ENCODE measurements at places on chromosomes 16 and 17.

- no peak for DNase-seq
Measured at GRCh38 chr17:27975146-27976011, 67.1 kb upstream of the NLK start.

DNA sequence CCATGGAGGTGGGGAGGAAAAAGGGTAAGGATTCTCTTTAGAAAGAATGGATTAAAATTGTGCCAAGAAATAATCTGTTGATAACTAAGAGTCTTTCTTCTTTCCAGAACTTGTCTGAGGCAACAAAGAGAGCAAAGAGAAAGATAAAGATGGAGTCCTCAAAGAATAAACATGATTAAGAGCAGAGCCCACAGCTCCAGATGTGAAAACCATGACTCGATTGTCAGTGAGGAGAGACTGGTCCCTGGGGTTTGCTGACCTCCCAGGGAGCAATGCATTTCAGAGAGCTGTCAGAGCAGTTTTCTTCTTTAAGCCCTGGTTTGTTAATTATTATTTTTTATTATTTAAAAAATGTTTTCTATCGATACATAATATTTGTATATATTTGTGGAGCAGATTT, 74.6 kb downstream of the TMEM100 start:
- DNase-seq: no peak

DNA sequence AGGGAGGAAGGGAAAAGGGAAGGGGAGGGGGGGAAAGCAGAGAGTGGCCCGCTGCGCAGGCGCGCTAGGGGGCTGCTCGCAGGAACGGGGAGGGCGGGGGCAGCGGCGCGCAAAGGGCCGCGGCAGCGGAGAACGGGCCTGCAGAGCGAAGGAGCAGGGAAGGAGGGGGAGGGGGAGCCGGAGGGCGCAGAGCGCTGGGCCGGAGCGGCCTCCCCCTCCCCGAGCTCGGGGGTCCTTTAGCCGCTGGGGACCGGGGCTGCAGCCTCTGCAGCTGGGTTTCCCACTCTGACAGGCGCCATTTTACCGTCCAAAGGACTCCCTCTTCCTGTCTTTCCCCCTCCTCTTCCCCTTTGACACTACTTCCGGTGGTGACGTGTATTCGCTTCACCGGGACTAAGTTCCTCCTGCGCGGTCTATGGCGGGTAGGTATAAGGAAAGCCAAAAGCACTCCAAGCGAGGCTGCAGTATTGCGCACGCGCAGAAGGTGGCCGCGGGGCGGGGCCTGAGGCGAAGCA, at the start of gene CTDNEP1:
TSS of gene CTDNEP1 (minus strand) at position 74 of the 515 bp plus-strand sequence. CDS start 438 bp downstream, outside the sequence.
- DNase-seq: peak; percentile 98

DNA sequence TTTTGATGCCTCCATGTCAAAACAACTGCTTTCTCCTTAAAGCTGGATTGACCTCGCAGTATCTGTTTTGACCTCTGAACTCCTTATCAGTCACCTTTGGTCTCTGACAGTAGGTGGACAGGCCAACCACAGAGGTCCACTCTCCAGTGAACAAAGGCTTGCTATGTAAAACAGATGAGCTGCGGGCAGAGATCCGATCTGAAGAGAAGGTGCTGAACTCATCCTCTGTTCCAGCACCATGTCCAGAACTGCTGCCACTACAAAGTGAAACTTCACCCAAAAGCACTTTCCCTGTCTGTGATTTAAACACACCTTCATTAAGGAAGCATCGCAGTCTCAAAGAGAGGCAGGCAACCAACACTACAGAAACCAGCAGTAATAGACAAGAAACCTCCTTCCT, 117.3 kb upstream of the CORO6 start:
- DNase-seq: no peak

- no peak for DNase-seq
Measured at GRCh38 chr17:72745241-72745640, 347.2 kb downstream of the SLC39A11 start.

- no peak for DNase-seq
Measured at GRCh38 chr16:48999508-48999907, 282.1 kb downstream of the CBLN1 start.

DNA sequence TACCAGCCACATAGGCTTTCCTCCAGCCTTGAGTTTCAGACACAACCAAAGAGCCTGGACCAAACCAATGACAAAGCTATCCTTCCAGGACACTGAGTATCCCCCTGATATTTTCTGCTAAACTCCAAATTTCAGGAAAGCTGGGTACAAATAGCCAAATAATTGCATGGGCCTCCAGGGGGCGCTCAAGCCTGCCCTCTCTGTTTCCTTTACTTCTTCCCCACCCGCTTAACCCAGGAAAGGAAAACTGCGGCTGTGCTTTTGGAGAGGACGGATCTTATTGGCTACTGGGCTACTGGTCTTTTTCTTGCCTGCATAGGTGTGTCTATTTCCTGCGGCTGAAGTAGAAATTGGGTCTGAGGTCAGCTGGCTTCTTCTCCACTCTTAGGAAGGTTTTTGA, 30.1 kb downstream of the GNGT2 start:
- no peak for DNase-seq

- DNase-seq: no peak
Measured at GRCh38 chr17:77425791-77426641, 285.2 kb downstream of the SEC14L1 start.

- no peak for DNase-seq
Measured at GRCh38 chr17:79829004-79829403, 10.2 kb downstream of the CBX4 start.

GRCh38 chr17:57578608-57579225, 166.4 kb downstream of the CCDC182 start:
- DNase-seq: peak; percentile 44

DNA sequence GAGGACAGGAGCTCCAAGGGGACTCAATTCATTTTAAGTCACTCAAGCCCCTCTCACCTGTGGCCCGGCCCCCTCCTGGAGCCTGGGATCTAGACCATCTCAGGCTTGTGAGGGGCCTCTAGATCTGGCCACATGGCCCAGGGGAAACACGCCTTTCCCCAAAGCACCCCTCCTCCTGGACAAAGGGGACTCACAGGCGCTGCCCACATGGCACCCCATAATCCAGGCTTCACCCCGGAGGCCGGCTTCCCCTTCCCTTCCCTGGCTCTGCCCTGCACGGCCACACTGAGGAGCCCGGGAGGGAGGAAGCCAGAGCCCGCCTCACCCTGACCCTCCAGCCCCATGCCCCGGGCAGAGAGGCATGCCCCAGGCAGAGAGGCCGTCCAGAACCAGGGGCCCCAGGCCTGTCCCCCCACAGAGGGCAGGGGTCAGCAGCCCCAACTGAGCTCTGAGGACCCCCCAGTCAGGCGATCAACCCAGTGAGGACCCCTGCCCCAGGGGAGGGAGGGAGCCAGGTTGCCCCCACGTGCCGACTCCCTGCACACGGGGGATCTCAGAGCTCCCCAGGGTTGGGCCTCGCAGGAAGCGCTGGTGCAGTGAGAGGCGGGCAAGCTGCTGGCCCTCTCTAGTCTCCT, 10.9 kb downstream of the HS3ST6 start:
- DNase-seq: no peak

- DNase-seq: no peak
Measured at GRCh38 chr17:59812139-59812538, 80.6 kb downstream of the TUBD1 start.

- no peak for DNase-seq
Measured at GRCh38 chr17:56629531-56630075, 36.1 kb downstream of the NOG start.

- no peak for DNase-seq
Measured at GRCh38 chr17:49906531-49907136, 58.8 kb upstream of the TAC4 start.

GRCh38 chr16:11554053-11554452, 32.7 kb downstream of the LITAF start:
- DNase-seq: no peak

DNA sequence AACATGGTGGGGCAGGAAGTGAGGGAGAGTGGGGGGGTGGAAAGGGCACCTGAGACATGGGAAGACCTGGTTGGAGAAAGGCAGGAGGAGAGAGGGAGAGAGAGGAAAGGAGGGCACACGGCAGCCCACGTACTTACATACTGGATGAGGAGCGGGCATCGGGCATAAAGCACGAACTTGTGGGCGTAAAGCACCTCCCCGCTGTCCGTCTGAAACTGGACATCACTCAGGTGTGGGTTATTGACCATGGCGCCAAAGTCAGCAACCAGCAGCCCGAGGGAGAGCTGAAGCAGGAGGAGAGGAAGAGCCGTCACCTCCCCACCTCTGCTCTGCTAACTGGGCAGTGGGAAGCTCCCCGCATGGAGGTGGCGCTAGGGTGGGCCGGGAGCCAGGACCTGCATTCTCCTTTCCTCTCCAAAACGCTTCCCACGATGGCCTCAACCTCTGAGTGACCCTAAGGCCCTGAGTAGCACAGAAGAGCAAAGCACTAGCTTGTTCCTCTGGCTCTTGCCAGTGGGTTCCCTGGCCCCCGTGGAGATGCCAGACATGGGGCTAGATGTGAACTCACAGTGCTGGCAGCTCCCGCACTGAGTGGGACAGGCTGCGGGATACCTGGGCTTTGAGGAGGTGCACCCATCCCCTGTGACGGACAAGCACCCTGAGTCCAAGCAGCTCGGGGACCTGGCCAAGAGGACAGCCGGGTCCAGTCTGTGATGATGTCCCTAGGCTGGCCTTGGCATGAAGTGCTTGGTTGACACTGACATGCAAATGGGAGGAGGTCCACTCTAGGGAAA, 16.9 kb downstream of the SLX4 start:
- DNase-seq: no peak

- DNase-seq: no peak
Measured at GRCh38 chr16:80986557-80986956, 20.1 kb downstream of the CMC2 start.

DNA sequence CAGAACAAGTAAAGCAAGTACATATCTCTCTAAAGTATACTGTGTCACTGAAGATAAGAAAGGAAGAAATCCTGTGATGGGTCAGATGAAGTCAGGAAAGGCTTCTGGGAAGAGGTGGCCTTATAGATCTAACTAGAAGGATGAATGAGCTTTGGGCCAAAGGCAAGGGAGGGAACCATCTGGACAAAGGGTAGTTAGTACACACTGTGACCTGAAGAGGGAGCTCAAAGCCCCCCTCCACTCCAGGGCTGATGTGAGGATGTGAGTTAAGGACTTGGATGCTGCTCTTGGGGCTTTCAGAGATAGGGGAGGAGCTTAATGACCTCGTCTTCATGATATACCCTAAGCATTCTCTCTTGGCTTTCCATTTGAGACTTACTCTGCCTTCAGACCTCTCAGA, 185.3 kb upstream of the CACNG3 start:
- no peak for DNase-seq

- no peak for DNase-seq
Measured at GRCh38 chr17:72294487-72294893, 173.7 kb downstream of the SOX9 start.

GRCh38 chr16:35744726-35745125, 2285.3 kb downstream of the TP53TG3F start:
- no peak for DNase-seq

DNA sequence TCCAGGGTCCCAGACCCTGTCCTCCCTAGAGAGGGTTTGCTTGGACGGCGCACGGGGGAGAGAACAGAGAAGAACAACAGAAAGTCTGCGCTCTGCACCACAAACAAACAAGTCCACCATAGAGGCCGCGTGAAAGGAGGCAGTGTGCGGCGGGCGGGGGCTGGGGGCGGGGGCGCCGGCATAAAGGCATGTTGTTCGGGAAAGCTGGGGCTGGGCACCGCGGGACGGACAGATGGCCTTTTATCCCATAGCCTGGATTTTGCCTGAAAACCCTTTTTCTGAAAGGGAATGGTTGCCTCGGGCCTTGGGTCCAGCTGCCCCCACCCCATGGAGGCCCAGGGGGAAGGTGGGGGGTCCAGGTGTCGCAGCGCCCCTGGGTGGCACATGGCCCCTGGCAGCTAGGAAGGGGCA, 26.0 kb downstream of the FA2H start:
- DNase-seq: no peak

- no peak for DNase-seq
Measured at GRCh38 chr17:42310787-42311215, 22.5 kb downstream of the STAT5A start.

DNA sequence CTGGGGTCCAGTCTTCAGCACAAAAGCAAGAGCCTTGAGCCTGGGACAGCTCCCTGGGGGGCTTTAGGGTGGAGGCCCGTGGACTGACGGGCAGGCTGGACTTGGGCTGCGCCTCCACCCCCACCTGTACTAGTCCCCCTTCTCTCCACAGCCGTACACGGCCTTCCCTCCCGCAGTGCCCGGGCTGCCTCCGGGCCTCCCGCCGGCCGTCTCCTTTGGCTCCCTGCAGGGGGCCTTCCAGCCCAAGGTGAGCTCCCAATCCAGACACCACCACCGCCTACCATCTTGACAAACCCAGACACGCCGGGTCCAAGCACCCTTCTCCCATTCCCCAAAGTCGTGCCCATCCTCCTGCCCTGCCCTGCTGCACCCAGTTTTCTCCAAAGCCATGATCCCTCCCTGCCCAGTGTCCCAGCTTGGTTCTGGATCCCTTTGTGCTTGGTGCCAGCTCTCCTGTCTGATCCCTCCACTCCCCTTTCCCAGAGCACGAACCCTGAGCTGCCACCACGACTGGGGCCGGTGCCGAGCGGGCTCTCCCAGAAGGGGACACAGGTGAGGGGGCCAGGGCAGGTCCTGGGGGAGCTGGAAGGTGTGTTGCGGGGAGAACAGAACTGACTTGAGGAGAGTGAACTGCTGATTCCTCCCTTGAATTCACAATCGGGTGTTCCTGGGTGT, 7.1 kb downstream of the FBRS start:
- no peak for DNase-seq

DNA sequence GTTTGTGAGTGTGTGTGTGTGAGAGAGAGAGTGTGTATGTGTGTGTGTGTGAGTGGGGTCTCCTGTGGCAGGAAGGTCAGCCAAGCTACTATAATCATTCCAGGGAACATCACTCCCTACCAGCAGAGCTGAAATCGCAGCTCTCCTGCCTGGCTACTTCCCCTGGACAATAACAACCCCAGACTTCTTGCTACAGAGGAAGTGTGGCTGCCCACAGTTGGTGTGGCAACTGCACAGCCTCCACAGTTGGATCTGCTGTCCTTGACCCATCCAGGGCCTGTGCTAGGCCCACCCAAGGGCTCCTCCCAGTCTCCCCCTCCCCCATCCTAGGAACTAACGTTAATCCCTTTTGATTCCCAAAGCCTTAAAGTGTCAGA, 1.5 kb downstream of the SLC13A5 start:
- DNase-seq: no peak
